PC-9 (cell line): ENCODE measurements at places on chromosomes 12 and 14. TPM values are rescaled to one million over a fixed set of nuclear protein-coding genes. Genes with fewer than 3 reads are reported as not detected.

The RNASE1 gene
- total RNA-seq = 32.2 and 47.4 TPM in 2 replicates

The GSC gene
- total RNA-seq = not detected in 2 replicates

The SP7 gene
- not detected in 2 replicates for total RNA-seq

The ITPR2 gene
- total RNA-seq = 16.2 and 26.0 TPM in 2 replicates

The GZMB gene
- total RNA-seq = not detected in 2 replicates

The OAS2 gene
- 0.98 and 1.3 TPM in 2 replicates for total RNA-seq

DNA sequence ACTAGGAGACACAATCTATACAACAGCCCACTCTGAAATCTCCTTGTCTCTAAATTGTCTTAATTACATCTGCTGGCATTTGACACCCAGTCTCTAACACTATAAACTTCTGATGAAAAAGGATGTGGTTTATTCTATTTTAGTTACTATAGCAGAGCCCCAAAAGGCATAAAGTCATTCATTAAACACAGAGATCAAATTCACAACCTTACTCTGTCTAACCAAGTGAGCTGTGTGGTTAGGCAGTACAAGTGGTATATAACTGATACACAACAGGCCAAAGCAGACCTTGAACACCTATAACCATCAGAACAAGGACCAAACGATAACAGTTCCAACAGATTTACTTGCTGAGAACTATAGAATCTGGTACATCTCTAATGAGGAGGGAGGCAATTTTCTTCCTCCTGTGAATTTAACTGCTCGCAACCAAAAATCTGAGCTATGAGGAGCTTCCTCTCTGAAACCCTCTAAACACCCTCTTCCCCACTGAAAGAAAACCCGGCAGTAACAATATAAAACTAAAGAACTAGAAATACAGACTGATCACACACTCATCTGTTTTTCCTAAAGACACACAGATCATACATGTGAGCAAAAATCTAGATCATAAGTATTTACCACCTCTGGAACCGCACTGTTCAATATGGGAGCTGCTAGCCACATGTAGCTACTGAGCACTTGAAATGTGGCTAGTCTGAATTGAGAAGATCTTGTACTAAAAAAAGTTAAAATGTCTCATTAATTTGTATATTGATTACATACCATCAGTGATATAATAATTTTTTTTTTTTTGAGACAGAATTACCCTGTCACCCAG, 17.7 kb downstream of the SPPL3 start:
- no peak overlapping the region for H3K27ac ChIP-seq
- no peak for DNase-seq
- no peaks in the 10 kb centered on the region for H3K4me1 ChIP-seq
- no peaks in the 10 kb centered on the region for H3K36me3 ChIP-seq
- no peak overlapping the region for H3K4me3 ChIP-seq
- H3K27me3 ChIP-seq = no peaks in the 10 kb centered on the region

GRCh38 chr14:104821229-104821945, 20.5 kb downstream of the ZBTB42 start:
- H3K4me1 ChIP-seq = peaks cover 15% of the 10 kb centered on the region; the same call in 1 of the 2 replicates
- no peaks in the 10 kb centered on the region for H3K36me3 ChIP-seq
- H3K4me3 ChIP-seq = no peak overlapping the region
- H3K27me3 ChIP-seq = no peaks in the 10 kb centered on the region

DNA sequence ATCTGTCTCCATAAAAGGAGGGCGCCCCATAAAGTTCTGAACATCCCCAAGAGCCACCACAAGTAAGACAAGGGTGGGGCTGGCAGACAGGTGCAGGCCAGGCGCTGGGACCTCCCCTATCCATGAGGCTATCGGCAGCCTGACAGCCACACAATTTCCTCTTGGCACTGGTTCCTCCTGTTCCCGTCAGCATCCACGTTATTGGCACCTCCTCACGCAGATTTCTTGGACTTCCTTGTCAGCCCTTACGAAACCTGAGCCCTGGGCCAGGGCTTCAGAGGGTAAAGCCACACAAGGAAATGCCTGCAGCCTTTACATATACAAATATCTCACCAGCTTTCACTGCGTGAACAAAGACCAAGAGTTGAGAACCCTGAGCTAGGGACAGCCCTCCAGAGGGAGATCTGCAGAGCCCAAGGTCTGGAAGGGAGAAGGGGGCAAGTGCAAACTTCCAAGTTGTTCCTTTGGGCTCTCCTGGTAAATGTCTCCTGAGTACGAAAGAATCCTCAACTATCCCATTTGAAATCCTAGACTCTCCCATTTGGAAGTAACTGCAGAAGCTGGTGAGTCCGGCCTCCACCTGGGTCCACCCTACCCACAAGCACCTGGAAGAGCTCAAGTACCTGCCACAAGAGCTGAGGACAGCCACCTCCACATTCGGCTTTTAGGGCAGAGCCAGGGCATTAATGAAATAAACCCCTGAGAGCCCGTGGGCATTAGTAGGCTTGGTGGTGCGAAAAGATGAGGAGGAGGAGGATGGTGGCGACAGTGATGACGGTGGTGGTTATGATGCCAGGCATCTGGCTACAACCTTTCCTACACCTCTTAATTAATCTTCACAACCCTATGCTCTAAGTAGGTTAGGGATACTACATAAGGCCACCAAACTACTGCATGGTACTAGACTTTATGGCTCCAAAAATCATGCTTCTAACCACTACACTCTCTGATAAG, 5.5 kb upstream of the TC2N start:
- peak overlapping the region; percentile 50 for H3K27ac ChIP-seq
- H3K36me3 ChIP-seq = no peaks in the 10 kb centered on the region
- no peak overlapping the region for H3K4me3 ChIP-seq
- H3K27me3 ChIP-seq = no peaks in the 10 kb centered on the region
- H3K4me1 ChIP-seq = peaks cover 33% of the 10 kb centered on the region
- DNase-seq = peak; percentile 89

GRCh38 chr14:75011356-75011994, 8.8 kb downstream of the EIF2B2 start:
- H3K36me3 ChIP-seq = peaks cover 53% of the 10 kb centered on the region
- H3K27me3 ChIP-seq = no peaks in the 10 kb centered on the region
- no peak overlapping the region for H3K4me3 ChIP-seq
- no peaks in the 10 kb centered on the region for H3K4me1 ChIP-seq
- no peak for DNase-seq

DNA sequence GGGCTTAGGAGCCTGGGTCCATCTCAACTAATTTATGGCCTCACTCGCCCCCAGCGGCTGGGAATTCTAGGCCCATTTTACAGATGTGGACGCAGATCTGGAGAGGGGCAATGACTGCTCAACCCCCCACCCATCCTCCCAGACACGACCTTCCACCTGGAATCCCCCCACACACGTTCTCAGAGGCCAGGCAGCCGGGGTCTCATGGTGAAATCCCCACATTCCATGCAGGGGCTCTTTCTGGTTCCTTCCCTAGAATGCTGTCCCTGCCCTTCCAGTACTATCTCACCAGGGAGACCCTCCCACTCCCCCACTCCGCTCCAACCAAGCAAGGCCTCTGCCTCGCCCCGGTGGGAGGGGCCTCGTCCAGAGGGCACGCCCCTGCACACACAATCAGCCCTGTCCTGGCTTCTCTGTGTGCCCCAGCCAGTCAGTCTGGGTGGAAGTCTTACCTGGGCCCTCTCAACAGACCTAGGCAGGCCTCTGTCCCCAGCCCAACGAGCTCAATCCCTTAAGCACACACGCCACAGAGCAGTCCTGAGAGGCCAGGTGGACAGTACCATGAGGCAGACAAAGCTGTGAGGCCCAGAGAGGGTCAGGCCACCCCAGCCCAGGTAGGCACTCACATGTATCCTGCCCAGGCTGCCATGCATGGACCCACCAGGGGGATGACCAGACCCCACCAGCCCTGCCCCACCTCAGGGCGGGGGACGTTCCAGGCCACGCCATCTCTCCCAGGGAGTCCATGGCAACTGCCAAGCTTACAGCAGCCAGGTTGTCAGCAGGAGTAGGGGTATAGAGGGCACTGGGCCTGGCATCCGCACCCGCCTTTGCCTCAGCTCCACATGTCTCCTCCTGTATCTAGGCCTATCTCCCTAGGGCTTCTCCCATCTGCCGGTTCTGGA, 1.3 kb upstream of the ANKRD9 start:
- H3K27ac ChIP-seq = no peak overlapping the region
- peak overlapping the region; percentile 91 for H3K4me3 ChIP-seq
- H3K27me3 ChIP-seq = no peaks in the 10 kb centered on the region
- peaks cover 31% of the 10 kb centered on the region for H3K4me1 ChIP-seq
- H3K36me3 ChIP-seq = no peaks in the 10 kb centered on the region
- no peak for DNase-seq

DNA sequence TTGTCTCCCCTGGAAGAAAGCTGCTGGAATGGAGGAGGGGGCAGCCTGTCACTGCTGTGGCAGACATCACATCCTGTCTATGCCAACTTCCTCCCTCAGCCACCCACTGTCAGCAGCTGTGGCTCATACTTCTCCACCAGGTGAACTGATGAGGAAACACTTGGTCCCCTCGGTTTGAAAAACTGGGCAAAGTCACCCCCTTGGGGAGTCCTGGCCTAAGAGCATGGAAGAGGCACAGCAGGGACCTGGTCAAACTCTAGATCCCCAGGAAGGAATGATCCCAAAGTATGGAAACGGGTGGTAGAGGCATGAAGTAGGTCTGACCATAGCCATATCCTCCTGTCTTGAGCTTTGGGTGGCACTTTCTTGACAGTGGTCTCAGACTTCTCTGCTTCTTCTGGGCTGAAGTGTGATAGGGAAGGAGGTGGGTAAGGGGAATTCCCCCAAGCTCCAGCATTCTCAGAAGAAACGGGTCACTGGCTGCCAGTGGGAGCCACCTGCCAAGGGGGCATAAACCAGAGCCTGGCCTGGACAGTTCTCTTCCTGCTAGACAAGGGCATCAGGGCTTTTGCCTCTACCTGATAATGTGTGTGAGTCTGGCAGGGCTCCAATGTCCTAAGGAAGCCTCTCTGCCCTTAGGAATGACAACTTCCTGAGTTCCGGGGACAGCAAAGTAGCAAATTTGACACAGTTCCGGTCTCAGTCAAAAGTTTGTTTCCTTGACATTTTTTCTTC, 36.0 kb downstream of the FMNL3 start:
- H3K4me3 ChIP-seq = no peak overlapping the region
- no peak for DNase-seq
- H3K27ac ChIP-seq = no peak overlapping the region
- no peaks in the 10 kb centered on the region for H3K27me3 ChIP-seq
- H3K4me1 ChIP-seq = no peaks in the 10 kb centered on the region

DNA sequence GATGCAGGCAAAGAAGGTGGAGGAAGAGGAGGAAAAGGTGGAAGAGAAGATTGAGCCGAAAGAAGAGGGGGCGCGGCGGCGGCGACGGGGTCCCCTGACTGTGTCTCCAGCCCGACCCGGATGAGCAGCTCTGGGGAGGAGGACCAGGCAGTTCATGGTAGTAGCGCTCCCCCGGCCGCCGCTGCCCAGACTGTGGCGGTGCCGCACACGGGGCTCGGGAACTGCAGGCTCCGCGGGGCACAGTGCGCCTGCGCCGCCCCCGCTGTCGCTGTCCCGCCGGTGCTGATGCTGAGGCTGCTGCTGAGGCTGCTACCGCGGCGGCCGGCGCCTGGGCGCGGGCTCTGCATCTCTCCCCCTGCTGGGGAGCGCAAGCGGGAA, at the start of gene KCNH5:
Gene KCNH5, minus strand, starts transcription at position 225 of the 378 bp plus-strand sequence. CDS start 272 bp downstream, outside the sequence.
- DNase-seq = no peak
- no peak within 1 kb of the TSS for H3K4me3 ChIP-seq

GRCh38 chr12:86283620-86284019, 27.4 kb upstream of the MGAT4C start:
- no peak for DNase-seq
- no peaks in the 10 kb centered on the region for H3K27me3 ChIP-seq
- H3K4me3 ChIP-seq = no peak overlapping the region
- H3K4me1 ChIP-seq = no peaks in the 10 kb centered on the region

DNA sequence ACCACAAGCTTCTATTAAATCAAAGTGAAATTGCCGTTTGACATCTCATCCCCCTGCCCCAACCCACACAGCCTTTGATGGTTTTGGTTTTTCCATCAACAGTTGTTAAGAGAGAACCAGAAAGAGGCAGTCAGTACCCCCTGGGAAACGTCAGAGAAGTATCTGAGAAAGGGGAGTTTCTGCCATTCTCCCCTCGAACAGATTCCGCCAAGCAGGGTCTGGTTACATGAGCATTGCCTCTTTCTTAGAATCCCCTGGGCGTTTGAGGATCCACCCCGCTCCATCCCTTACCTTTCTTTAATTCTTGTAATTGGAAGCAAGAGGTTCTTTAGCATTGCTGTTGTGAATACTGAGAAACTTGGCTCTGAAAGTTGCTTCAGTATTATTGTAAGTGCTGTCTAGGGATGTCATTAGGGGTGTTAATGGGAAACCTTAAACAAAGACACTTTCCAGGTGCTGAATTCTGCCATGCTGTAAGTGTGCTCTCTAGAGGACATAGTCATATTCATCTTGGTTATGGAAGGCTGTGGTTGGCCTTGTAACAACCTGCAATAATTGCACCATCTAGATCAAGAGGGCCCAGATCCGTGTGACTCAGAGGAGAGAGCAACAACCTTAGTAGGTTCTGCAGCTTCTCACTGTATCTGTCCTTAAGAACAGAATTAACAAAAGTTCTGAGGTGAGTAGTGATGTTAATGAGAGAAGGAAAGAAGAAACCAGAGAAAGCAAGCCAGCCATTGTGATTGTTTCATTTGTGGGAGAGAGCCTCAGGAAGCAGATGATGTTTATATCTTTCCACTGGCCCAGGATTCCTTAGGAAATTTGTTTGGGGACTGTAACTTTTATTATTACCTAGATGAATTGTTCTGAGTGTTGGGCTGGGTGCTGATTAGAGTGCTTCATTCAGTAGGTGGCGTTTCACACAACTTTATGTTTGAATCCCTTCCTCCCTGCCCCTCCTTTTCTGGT, 9.0 kb downstream of the TMBIM6 start:
- peak overlapping the region; percentile 78 for H3K27ac ChIP-seq
- no peaks in the 10 kb centered on the region for H3K27me3 ChIP-seq
- peak overlapping the region; percentile 6; the same call in 1 of the 2 replicates for H3K4me3 ChIP-seq
- H3K36me3 ChIP-seq = peaks cover 40% of the 10 kb centered on the region
- no peak for DNase-seq

GRCh38 chr14:54325766-54326165, 71.0 kb upstream of the CDKN3 start:
- no peaks in the 10 kb centered on the region for H3K36me3 ChIP-seq
- no peaks in the 10 kb centered on the region for H3K27me3 ChIP-seq
- H3K27ac ChIP-seq = no peak overlapping the region
- no peak overlapping the region for H3K4me3 ChIP-seq

- no peaks in the 10 kb centered on the region for H3K27me3 ChIP-seq
- no peak overlapping the region for H3K4me3 ChIP-seq
- H3K4me1 ChIP-seq = no peaks in the 10 kb centered on the region
- H3K27ac ChIP-seq = no peak overlapping the region
- no peaks in the 10 kb centered on the region for H3K36me3 ChIP-seq
These were observed 975.5 kb downstream of the TMEM121 start for GRCh38 chr14:106501898-106502297.

DNA sequence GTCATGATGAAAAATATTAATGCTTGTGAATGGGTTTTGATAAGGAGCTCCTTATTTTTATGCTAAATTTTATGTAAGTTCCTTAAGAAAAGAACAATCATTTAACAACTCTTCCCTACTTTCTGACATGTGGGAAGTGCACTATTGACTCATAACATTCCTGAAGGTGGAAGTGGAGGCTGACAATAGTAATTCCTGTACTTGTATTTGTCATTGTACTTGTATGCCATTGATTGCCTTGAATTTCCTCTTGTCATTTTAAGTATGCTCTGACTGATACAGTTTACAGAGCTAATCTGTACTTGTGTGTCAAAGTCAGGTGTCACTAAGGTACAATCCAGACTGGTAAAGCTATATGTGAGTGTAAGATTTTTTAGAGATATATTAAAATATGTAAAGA, 440.0 kb downstream of the SLC16A7 start:
- no peaks in the 10 kb centered on the region for H3K27me3 ChIP-seq
- H3K4me3 ChIP-seq = no peak overlapping the region
- no peaks in the 10 kb centered on the region for H3K36me3 ChIP-seq
- DNase-seq = no peak
- no peaks in the 10 kb centered on the region for H3K4me1 ChIP-seq
- no peak overlapping the region for H3K27ac ChIP-seq

- DNase-seq = no peak
- no peaks in the 10 kb centered on the region for H3K4me1 ChIP-seq
- peaks cover 86% of the 10 kb centered on the region for H3K27me3 ChIP-seq
These were observed 220.3 kb upstream of the FKBP4 start for GRCh38 chr12:2574355-2574935.
